ENCODE measurements at places on chromosomes 4 and X.

DNA sequence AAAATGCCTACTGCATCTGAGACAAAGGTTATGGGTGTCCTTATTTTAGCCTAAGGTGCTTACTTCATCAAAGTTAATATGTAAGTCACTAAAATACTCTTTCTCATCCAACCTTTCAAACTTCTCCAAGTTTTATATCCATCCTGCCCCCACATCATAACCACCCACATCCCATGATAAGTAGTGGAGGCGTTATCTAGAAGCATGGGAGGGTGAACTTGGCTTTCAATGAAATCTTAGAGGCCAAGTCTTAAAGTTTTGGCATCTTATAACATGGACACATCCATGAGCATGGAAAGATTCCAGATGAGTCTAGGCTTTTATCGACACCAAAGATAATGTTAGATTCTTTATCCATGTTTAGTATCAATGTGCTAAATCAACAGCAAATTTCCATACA is 22.9 kb upstream of the SEC24D start:
- no peak for DNase-seq

GRCh38 chrX:63635750-63636149 is 149.3 kb downstream of the ARHGEF9 start:
- DNase-seq = no peak

GRCh38 chr4:12242354-12242753 is 813.7 kb upstream of the HS3ST1 start:
- no peak for DNase-seq

DNA sequence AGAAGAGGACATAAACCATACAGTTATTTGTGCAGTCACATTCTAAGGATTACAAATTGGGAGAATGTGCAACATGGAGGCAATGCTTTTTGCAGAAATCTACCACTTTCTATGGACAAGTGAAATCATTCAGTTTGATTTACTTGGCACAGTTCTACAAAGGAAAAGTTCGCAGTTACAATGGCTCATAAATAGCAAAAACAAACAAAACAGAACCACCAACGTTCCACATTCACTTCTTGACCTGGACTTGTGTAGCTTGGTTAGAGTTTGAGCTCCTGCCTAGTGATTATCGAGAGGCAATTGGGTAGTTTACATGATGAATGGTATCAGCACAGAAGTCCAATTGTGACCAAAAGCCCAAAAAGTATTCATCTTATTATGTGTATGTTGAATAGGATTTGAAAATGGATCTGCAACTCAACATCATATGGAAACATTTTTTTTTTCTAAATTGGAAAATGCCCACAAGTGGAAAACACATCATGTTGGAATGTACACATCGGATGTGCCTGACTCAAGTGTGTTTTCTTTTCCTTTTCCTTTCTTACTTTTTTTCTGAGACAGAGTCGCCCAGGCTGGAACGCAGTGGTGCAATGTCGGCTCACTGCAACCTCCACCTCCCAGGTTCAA is 123.8 kb downstream of the LUZP4 start:
- DNase-seq = no peak

DNA sequence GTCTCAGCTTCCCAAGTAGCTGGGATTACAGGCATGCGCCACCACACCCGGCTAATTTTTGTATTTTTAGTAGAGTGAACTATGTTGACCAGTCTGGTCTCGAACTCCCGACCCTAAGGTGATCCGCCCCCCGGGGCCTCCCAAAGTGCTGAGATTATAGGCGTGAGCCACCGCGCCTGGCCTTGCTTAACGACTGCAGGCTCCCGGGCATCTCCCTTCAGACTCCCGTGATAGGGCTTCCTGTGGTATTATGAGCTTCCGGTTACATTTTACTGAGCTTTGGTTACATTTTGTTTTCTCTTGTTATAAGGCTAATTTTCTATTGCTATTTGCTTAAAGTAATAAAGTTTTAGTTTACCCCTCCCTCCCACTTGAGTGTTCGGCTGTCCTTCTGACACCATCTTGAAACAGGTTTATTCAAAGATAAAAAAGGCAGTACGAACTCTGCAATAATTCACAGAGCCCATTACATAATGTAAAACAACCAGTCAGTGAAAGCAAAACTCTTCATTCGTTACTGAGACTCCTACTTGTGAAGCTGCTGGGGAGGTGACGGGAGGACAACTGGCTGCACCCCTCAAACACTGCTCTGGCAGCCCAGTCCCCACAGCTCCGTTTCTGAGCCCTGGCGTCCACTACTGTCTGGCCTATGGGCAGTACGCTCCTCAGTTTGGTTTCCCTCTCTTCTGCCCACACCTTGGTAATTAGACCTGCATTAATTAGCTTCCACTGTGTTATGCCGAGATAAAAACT is 795.7 kb upstream of the SLIT2 start:
- no peak for DNase-seq

GRCh38 chr4:178255172-178255571 is 812.9 kb upstream of the AGA start:
- no peak for DNase-seq

DNA sequence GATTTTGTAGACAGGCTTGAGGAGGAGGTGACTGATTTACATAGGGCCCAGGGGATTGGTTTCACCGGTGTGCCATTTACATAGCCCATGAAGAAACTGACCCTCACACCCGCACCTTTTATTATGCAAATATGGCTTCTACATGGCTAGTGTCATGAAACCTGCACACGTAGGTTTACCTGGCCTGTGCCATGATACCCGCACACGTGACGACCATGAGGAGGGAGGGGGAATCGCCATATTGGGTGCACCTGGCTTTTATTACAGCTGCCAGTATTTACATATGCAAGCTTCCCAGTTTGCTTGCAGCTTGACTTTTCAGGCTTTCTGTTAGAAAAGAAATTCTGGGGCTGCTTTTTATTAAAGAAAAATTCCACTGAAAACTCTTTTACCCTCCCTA is 359.7 kb downstream of the ADAM29 start:
- DNase-seq = no peak

DNA sequence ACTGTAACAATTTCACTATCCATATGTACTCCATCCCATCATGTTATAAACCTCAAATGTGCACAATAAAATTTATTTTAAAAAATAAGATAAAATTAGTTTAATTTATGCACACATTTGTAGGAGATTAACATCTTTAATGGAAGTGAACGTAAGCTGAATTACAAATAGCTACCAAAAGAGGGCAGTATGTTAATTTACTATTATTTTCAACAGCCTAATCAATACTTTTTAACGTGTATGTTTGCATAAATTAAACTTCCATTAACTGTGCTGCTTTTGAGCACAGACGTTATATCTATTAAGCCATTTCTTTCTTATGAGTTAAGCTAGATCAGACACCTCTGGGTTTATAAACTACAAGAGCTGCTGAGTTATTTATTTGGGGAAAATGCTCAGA is 56.5 kb upstream of the PHKA2 start:
- no peak for DNase-seq

DNA sequence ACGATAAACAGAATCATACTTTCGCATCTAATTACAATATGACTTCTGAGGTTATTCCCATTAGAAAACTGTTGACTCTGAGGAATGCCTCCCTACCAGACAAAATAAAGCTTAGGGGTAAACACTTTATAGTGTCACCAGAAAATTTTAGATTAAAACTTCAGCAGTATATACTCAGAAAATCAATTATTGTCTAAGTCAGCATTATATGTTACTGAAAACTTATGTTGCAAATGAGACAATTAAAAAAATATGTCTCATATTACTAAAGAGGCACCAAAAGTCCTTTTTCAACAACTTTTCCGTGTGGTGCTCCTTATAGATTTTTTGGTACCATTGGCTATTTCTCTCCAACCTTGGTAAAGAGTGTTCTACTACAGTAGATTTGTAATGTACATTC is 91.4 kb downstream of the HMGN5 start:
- no peak for DNase-seq

- DNase-seq = no peak
Observed at GRCh38 chr4:46388857-46389256, 1.1 kb downstream of the GABRA2 start.

GRCh38 chr4:132614682-132615081 is 534.4 kb upstream of the PCDH10 start:
- no peak for DNase-seq

- DNase-seq = peak; percentile 73
Observed at GRCh38 chr4:113435893-113436292, 325.6 kb downstream of the CAMK2D start.

GRCh38 chr4:112119353-112119783 is 25.9 kb upstream of the FAM241A start:
- DNase-seq = no peak

DNA sequence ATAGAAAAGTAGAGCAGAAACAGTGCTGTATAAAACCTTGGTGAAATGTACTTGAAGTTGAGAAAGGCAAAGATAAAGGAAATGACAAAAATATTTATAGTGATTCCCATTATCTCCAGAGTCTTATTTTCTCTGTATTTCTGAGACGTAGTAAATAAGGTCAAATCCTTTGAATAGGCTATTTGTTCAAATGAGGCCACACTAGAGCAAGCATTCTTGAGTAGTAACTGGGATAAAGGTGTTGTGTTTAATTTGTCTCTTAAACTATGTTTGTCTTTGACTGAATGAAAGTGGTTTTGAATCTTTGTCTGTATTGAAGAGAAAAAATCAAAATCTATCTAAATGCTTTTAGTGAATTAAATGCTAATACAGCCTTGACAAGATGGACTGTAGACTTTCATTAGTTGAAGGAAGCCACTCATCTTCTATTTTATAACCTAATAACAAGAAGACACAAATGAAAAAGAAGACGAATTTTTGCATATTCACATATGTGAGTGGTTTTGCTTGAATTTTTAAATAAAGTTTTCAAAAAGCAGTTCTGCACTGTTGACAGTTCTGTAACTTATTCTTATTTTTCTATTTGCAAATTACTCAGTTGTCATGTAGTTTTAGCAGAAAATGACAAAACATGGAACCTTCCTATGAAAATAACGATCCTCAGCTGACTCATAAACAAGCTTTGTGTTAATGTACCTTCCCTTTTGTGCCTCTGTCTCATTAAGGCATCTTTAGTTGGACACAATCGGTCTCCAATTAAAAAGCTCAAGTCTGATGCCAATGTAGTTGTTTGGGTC is 94.8 kb upstream of the PCDH18 start:
- no peak for DNase-seq

DNA sequence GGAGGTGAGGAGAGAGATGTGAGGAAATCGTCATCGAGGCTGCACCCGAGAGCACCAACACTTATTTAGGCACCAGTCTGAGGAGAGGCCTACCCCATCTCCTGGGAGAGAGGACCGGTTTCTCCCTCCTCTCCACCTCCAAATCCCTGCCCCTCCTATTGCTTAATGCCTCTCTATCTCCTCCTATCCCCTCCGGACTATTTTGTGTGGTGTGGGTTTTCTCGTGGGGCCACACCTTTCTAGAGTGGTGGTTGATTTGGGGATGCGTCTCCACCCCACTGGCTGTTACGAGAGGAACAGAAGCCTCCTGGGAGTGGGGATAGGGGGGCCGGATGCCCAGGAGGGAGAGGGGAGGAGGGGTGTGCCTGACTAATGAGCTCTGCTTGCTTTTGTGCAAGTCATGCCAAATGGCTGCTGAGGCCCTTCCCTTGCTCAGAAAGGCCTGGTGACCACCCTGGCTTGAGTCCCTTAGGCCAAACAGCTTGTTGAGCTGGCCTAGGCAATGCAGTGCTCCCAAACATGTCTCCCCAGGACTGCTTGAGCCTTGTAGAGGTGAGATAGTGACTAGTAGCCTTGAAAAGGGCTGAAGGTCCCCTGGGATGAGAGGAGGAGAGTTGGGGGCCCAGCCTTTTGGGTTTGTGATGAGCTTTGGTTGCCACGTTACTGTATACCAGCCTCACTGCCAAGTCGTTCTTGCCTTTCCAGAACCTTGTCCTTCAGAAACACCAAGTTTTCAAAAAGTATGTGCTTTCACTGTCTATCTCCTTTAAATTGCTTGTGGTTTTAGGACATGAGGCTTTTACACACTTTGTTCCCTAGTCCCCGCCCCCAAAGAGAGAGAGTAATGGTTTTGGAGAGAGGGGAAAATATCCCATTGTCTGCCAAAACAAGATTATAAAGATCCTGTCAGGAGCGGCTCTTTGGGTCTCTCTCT is 1.2 kb downstream of the MSN start:
- DNase-seq = peak; percentile 44

- DNase-seq = no peak
Observed at GRCh38 chrX:125150231-125150630, 169.4 kb upstream of the TEX13C start.

DNA sequence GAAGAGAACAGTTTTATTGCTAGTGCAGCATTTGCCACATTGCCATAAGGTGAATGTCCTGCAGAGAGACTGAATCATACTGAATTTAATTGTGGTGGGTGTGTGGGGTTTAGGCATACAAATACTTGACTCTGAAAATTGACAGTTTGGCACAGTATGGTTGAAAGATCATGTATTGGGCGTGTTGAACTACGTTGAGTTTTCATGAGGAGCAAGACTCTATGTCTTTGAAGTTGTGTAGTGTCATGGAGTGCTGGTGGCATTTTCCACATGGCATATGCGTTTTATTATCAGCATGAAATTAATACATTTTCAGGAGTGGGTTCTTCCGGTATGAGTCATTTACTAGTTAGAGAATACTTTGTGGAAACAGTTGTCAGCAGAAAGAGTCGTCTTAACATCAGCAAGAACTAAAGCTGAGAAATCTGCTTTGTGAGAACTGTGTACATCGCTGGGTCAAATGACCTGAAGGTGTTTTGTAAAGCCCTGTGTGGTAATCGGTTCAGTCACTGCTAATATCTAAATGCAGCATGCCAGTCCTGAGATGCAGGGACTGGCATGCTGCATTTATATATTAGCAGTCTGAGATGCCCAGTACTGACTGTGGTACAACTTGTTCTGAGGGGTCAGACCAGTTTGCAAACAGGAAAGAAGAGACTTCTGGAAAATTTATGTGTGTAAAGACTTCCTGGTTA is 50.3 kb downstream of the ARHGAP10 start:
- DNase-seq = no peak

DNA sequence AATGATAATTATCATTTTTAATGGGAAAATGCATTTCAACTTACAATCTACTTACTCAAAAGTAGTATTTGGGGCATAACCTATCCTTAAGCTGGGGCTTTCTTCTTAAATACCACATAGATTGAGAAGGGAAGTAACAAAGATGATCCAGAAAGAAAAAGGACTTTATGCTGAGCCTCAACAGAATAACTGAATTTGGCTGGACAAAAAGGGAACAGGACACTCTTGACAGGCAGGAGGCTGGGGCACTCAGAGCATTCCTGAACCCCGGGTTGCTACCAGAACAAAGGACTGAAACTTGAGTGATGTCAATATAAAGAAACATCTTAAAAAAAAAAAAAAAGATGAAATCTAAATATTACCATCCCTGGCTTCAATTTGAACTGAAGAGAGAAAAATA is 23.9 kb downstream of the RELL1 start:
- DNase-seq = no peak

DNA sequence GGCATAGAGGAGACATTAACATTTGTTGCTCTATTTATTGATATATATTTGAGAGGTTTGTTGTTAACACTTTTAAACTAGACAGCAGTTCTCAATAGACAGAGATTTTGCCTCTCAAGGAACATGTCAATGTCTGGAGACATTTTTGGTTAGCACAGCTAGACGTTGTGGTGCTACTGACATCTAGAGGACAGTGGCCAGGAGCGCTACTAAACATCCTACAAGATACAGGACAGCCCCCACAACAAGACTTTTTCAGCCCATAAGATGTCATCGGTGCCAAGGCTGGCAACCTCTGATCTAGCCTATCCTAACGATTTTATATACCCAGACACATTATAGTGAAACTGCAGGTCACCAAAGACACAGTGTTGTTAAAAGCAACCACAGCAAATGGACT is 18.4 kb upstream of the CTSO start:
- DNase-seq = no peak

- no peak for DNase-seq
Observed at GRCh38 chr4:53132132-53132891, 233.5 kb downstream of the SCFD2 start.

All from pulmonary artery endothelial cell (primary cell).